ENCODE measurements at places on chromosomes 11 and 22.
A peak's percentile ranks its signal among the peaks of the same experiment; 100 is the strongest.

DNA sequence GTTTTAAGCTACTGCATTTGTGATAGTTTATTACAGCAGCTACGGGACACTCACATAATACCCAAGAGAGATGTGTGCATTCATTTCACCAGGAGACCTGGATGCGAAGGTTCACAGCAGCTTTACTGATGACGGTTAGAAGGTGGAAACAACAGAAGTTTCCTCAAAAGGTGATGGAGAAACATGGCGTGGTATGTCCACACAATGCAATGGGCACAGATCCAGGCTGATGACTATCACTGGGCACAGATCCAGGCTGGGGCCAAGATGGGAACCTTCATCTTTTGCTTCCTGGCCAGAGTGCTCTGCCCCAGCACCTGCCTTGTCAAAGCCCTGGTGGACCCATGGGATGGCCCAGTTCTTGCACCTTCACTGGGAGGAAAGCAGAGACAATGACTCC lies 30.6 kb upstream of the RFPL3 start:
- no peak for DNase-seq

DNA sequence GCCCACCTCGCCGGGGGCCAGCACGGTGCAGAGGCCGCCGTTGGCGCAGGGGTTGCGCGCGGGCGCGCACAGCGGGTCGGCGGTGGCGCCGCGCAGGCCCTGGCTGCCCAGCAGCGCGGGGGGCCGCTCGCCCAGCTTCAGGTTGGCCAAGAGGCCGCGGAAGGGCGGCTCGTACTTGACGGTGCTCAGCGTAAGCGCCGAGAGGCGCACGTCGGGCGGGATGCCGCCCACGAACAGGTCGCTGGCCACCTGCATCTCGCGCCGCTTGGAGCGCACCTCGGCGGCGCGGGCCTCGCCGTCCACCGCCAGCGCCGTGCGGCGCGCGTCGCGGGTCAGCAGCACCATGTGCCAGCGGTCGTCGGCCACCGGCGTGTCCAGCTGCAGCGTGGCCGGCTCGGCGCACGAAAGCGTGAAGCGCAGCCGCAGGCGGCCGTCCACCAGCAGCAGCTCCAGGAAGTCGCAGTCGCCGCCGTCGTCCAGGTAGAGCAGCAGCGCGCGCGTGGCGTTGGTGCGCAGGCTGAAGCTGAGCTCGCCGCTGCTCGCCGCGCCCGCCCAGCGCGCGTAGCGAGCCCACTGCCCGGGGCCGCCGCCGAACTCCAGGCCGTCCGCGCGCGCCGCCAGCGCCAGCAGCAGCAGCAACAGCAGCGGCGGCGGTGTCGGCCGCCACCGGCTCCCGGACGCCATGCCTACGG lies 9.8 kb downstream of the NRXN2 start:
- DNase-seq, result no peak

- no peak for DNase-seq
These were observed 63.8 kb upstream of the THY1 start for GRCh38 chr11:119486691-119487259.

- no peak for DNase-seq
These were observed 312.4 kb downstream of the BUD13 start for GRCh38 chr11:116460156-116460920.

DNA sequence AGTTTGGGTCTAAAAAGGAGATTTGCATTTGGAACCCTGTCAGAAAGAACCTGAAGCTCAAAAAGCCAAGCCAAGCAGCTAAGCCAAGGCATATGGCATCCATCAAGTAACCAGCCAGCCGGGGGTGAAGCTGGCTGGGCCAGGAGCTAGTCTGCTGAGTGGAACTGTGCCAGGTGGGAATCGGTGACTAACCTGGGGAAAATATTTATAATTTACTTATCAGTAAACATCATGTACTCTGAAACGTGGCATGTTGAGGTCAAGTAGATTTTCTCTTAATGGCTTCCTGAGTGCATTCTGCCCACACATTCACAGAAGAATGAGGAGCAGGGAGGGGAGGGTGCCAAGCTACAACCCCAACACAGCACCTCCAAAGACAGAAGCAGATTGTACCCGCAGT lies 70.5 kb upstream of the SESN3 start:
- no peak for DNase-seq

- no peak for DNase-seq
These were observed 59.8 kb downstream of the LUZP2 start for GRCh38 chr11:24556693-24557092.

- no peak for DNase-seq
These were observed 20.9 kb downstream of the MICALL1 start for GRCh38 chr22:37926771-37927636.

GRCh38 chr11:93166194-93166593 lies 31.6 kb downstream of the SLC36A4 start:
- DNase-seq, result no peak

DNA sequence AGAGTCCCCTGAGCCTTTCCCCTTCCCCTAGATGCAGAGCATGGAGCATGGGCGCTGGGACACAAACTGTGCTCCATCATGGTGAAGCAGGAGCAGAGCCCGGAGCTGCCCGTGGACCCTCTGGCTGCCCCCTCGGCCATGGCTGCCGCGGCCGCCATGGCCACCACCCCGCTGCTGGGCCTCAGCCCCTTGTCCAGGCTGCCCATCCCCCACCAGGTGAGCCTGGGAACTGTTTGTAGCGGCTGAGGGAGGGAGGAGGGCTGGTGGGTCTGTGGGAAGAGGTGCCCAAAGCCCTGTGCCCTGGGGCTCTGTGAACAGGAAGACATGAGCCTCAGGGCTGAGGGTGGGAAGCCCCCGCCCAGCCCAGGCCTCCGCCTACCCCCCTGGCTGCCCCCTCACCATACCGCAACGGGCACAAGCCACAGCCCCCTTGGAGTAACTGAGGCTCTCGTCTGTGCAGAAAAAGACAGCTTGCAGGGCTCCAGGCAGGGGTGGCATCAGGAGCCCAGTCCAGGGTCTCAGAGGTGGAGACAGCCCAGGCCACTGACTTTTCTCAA lies 30.4 kb downstream of the CREB3L1 start:
- DNase-seq, result no peak

GRCh38 chr11:2816941-2817421 lies 68.6 kb downstream of the CDKN1C start:
- DNase-seq, result no peak

GRCh38 chr11:64877390-64878222 lies 815 bp downstream of the EHD1 start:
- DNase-seq, result peak; percentile 53

- no peak for DNase-seq
These were observed 7.7 kb downstream of the E2F8 start for GRCh38 chr11:19232910-19233503.

DNA sequence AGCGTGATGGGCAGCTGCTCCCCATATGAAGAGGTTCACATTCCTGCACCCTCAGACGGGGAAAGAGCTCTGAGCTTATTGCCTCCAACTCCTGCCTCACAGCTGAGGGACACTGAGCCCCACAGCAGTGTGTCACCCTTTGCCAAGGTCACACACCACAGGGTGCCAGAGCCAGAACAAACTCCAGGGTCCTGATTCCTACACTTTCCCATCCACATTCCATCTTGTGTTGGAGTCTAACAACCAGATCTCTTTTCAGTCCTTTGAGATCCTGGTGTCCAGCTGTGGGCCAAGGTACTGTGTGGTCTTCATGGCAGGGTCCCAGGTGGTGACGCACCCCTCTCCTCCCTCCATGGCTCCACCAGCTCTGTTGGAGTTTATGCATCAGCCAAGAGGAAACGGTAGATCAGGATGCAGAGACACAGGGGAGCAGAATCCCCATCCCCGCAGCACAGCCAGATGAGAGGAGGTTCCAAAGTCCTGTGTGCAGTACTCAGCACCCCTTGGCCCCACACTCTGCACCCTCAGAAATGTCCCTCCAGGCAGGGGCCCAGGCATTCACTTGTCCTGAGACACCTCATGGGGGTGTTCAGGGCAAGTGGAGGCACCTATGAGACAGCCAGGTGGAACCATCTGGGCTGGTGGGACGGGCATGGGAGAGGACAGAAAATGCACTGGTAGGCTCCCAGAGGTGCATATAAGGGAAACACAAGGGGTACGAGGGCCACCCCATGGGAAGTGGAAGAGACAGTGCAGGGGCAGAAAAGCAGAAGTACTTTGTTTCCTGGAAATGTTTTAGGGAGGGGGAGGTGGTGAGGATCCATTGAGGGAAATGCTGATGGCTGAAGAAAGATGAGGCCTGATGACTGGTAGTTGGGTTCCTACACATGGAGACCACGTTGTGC lies 32.6 kb upstream of the GNAZ start:
- DNase-seq, result peak; percentile 44

DNA sequence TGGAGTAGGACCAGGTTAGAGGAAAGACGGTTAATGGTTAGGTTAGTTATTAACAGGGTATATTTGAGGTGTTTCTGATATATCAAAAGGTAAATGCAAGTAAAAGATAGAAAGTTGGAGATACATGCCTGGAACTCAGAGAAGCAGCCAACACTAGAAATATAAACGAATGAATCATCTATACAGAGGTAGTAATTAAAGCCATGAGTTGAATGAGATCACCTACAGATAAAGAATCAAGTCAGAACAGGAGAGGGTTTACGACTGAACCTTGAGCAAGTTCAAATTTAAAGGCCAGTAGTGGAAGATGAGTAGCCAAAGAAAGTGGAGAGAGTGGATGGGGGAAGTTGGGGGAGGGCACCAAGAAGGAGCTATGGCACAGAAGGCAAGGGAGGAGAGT lies 73.9 kb downstream of the SPON1 start:
- DNase-seq, result no peak

DNA sequence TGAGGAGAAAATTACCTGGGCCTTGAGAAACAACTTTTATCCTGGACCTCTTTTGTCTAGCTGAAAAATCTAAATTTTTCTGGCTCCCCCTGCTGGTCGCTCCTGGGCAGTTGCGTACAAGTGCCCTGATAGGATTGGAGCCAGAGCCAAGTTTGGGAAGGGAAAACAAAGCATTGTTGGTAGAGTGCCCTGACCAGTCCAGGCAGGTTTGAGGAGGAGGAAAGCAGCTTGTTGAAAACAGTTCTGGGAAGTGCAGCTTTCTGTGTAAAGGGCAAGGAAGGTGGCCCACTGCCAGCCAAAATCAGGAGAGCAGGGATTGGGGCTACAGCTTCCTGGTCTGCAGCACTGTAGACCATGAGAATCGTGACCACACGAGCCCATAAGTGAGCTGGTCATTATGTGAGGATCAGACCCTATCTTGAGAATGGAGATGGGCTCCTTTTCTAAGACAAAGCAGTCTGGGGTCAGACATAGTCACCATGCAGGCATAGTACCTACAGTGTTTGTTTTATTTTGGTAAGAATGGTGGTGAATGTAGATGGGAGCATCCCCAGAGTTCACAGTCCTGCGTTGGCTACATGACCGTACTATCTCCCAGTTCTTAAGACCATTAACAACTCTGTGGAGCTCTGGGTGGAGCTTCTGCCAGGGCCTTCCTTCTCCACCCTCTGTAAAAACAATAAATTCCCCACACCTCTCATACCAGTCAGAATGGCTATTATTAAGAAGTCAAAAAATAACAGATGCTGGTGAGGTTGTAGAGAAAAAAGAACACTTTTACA lies 21.3 kb upstream of the PIK3IP1 start:
- DNase-seq, result peak; percentile 63

- peak; percentile 83 for DNase-seq
These were observed 191.1 kb downstream of the GRIK4 start for GRCh38 chr11:120702656-120703055.

DNA sequence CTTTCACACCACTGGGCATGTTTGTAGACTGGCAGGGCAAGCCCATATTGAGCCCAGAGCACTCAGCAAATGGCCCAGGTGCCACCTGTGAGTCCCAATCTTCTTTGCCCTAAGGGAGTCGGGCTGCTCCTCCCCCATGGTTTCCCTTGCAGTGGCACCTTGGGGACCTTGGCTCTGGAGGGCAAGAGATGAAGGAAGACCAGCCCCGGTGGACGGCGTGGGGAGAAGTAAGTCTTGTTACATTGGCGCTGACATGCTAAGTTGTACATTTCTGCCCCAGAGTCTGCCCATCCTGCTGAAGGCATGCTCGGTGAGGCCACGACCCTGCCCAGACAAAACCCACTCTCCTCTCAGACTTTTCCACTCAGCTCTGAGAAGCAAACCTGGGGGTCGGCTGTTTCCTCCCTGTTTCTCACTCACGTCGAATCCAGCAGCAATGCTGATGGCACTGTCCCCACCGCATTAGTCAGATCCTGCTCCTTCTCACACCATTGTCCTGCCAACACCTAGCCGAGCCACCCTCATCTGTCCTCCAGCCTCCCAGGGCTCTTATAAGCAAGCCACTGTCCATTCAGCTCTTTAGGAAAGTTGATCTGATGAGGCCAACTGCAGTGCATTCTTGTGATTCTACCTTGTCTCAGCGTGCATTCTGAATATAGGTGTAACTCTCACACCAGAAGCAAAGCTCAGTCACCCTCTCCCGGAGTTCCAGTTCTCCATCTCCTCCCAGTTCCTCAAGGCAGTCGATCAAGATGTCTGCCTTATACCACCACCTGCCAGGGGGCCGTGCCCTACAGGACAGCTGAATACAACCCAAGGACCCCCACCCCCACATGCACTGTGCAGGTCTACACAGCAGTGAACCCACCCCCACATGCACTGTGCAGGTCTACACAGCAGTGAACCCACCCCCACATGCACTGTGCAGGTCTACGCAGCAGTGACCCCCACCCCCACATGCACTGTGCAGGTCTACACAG lies 827.1 kb downstream of the TBC1D22A start:
- DNase-seq, result no peak

DNA sequence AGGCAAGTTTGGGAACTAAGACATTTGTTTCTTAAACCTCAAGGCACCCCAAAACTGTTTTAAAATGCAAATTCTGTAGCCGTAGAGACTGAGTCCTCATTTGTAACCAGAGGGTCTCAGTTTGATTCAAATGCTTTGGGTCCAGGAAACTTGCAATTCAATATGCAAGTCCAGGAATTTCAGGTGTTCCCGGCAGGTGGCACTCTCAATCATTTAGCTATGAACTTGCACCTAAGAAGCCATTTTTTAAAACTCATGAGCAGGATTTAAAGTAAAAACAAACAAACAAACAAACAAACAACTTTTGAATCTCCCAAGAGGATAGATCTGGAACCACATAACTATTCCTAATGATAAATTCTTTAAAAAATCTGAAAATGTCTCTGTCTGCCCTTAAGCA lies 8.7 kb upstream of the ABTB2 start:
- no peak for DNase-seq

DNA sequence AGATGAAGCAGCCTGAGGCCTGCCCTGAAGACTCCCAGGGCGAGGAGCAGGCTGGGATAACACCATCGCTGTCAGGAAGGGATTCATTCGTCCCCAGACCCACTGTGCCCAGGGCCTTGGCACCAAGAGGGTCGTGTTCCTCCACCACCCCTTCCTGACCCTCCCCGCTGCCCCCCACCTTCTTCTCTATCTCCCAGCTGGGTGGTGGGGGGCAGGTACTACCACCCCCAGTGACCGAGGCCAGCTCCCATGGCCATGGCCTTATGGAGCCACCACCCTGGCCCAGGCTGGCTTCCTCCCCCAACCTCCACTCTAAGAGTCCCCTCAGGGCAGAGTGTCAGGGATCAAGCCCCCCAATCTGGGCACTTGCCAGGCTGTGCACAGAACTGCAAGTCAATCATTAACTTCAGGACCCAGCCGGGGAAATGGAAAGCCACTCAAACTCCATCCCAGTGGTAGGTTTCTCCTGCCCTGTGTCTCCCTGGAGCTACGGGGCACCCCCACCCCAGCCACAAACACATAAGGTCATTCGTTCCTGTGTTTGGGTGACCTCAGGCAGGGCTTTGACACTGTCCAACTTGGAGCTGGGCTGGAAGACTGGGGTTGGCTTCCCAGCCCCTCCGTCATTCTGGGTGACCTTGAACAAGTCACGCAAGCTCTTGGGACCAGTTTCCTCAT lies 33.3 kb upstream of the WNT11 start:
- no peak for DNase-seq

GRCh38 chr11:105838668-105839384 lies 183.2 kb downstream of the MSANTD4 start:
- no peak for DNase-seq

All from OCI-LY7 (cell line).